NCI-H774 (cell line): ENCODE measurements at places on chromosomes 11 and 22.
A peak's percentile ranks its signal among the peaks of the same experiment; 100 is the strongest.

- DNase-seq: no peak
Measured at GRCh38 chr11:65504674-65505465, 6.0 kb downstream of the MALAT1 start.

- no peak for DNase-seq
Measured at GRCh38 chr11:113473983-113474361, 1.2 kb downstream of the DRD2 start.

GRCh38 chr11:111397034-111397433 lies 18.0 kb upstream of the POU2AF1 start:
- DNase-seq: no peak

- DNase-seq: no peak
Measured at GRCh38 chr11:31875866-31876560, 64.9 kb upstream of the PAX6 start.

DNA sequence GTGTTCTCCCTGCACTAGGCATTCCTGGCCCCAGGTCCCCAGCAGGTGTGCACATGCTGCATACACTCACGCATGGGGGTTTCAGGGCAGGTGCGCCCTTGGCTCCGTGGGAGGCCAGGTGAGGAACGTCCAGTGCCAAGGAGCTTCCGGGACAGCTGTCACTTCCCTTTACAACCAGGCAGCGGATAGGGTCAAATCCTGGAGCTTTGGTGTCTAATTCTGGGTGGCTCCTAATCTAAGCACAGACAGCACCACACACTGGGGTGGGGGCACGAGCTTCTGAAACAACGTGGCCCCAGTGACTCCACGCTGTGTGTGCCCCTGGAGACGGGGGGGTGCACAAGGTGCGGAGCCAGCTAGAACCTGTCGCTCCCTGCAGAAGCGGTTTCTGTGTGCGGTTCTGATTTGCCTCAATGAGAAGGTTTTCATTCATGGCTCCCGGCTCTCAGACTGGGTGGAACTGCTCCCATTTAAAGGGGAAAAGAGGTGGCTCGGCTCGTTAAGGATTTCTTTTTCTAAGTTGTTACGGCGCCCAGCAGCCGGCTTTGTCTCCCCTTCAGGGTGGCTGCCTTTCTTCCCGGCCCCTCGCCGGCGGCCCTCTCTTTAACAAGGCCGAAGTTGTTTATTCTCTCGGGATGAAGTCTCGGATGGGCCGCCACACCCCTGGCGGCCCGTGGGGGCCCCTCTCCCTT lies 5.0 kb downstream of the CCND1 start:
- peak; percentile 32 for DNase-seq

DNA sequence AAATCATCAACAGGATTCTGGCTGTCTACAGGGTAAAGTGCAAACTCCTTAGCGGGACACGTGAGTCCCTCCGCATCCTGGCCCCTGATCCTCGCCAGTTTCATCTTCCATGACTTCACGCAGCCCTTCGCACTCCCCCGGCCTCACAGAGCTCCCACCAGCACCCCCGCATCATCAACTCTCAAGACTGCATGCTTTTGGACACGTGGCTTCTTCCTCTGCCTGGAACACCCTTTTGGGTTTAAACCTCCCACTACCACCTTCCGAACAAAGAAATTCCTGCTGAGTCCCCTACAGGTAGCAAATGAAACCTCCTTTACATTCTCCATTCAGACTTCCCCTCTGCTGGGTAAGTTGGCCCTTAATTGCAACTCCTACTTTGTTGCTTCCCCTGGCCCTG lies 12.6 kb upstream of the EIF3M start:
- no peak for DNase-seq

DNA sequence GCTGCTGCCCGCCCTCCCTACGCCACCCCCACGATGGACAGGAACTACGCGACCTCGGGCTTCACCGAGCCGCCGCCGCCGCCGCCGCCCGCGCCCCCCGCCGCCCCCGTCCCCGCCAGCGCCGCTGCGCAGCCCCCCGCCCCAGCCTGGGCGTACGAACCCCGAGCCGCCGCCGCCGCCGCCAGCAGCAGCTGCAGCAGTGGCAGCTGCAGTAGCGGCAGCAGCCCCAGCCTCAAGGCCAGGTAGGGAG lies 407 bp downstream of the QSER1 start:
- DNase-seq: no peak

GRCh38 chr11:73017024-73017751 lies 124.9 kb downstream of the FCHSD2 start:
- DNase-seq: no peak

- DNase-seq: no peak
Measured at GRCh38 chr11:61171907-61172306, 10.7 kb upstream of the VPS37C start.
